ENCODE measurements at places on chromosomes 1 and 21.

GRCh38 chr21:42751866-42752265 is 98.4 kb downstream of the PDE9A start:
- no peak for DNase-seq

- no peak for DNase-seq
Observed at GRCh38 chr1:97745912-97746311, 174.9 kb downstream of the DPYD start.

DNA sequence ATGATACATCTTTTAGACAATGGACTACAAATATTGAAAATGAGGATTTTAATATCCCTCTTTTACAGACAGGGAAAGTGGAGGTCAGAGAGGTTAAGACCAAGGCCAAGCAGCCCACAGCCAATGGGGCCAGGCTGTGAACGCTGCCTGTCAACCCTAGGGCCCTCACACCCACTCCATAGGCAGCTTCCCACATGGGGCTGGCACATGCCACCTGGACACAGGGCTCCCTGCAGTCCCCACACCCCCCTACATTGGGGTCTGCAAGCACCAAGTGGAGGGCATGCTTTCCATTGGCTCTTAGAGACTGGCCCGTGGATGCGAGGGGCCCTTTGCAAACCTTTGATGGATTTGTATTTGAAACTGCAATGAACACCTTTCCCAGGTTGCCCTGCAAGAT is 348.5 kb upstream of the VAMP3 start:
- no peak for DNase-seq

- DNase-seq, result no peak
Observed at GRCh38 chr1:223197923-223198627, 55.0 kb upstream of the TLR5 start.

GRCh38 chr1:145751491-145752037 is 32.3 kb downstream of the CD160 start:
- DNase-seq, result no peak

- no peak for DNase-seq
Observed at GRCh38 chr21:38228115-38228514, 28.7 kb upstream of the KCNJ15 start.

GRCh38 chr1:56525489-56526041 is 53.8 kb downstream of the PLPP3 start:
- DNase-seq, result no peak

GRCh38 chr1:9801909-9802308 is 21.9 kb downstream of the CLSTN1 start:
- DNase-seq, result no peak

- DNase-seq, result no peak
Observed at GRCh38 chr1:206023695-206024094, at the start of gene CTSE. Gene CTSE (minus strand): TSS chr1:206023895. CDS start chr1:206023791, 104 bp downstream.

DNA sequence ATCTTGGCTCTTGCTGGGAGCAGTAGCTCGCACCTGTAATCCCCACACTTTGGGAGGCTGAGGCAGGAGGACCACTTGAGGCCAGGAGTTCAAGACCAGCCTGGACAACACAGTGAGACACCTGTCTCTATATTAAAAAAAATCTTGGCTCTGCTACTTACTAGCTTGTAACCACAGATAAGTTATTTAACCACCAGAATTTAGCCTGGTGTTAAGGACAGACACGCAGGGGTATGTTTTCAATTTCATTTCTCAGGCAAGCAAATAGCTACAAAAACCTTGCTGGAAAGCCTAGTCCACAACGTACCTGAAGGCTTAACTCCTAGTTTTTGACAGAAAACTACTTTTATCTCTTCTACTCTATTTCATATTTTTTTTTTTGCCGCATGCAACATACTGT is 24.8 kb upstream of the GFI1 start:
- DNase-seq, result no peak

- peak; percentile 31 for DNase-seq
Observed at GRCh38 chr1:231027971-231028370, 12.1 kb downstream of the FAM89A start.

DNA sequence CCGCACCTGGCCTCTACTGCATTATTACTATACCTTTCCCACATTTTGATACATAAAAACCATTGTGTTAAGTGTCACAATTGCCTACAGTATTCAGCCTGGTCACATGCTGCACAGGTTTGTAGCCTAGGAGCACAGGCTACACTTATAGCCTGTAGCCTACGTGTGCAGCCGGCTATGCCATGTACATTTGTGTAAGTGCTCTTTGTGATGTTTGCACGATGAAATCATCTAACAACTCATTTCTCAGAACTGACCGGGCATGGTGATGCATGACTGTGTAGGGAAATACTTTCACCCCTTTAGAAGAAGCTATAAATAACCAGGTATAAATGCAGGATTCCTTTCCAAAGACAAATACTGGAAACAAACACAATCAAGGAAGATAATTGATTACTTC is 12.1 kb downstream of the ERG start:
- no peak for DNase-seq

DNA sequence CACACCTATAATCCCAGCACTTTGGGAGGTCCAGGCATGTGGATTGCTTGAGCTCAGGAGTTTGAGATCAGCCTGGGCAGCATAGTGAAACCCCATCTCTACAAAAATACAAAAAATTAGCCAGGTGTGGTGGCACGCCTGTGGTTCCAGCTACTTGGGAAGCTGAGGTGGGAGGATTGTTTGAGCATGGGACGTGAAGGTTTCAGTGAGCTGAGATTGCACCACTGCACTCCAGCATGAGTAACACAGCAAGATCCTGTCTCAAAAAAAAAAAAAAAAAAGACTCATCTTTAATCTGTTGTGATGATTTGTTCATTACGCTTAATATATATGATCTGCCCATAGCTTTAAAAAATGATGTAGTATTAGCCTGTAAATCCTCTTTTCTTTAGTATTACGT is 44.0 kb downstream of the OR10J1 start:
- DNase-seq, result no peak

DNA sequence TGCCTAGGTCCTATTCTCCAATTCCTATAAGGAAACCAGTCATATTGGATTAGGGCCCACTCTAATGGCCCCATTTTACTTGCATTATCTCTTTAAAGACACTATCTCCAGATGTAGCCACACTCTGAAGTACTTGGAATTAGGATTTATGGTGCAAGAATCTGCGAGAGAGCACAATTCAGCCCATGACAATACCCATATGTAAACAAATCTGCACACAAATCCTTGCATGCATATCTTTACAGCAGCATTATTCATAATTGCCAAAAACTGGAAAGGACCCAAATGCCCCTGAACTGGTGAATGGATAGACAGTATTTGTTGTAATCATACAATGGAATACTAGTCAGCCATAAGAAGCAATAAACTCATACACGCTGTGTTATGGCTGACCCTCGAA is 229.8 kb upstream of the ADAMTS5 start:
- DNase-seq, result no peak

DNA sequence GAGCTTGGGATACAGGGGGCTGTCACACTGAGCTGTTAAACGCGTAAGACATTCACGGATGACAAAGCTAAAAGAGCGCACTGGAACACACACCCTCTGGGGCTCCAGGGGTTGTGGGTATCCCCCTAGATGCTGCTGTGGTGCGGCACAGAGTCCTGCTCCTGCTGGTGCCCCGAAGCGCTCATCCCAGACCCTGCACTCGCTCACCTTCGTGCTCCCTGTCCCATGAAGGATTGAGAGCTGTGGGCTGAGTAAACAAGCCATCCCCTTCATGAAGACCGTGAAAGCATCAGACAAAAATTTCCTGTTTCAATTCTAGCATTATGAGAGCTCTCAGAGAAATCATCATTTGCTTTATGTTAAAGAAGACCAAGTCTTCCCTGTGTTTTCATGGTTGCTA is 463.5 kb upstream of the ADGRL2 start:
- no peak for DNase-seq

DNA sequence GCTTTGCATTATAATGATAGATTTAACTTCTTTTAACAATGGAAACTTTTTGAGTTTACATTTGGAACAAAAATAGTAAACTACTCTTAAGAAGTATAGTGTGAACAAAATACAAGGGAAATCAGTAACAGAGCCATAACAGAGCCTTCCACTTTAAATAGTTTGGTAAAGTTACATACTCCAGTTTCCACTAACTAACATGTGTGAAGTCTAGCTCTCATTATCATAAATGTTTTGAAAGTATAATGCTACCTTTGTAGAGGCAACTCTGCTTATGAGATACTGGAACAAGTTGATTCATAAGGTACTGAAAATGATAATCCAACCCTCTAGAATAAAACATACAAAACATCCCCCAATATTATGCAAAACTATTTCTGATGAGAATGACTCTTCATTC is 1155.1 kb upstream of the ADGRL2 start:
- DNase-seq, result no peak

DNA sequence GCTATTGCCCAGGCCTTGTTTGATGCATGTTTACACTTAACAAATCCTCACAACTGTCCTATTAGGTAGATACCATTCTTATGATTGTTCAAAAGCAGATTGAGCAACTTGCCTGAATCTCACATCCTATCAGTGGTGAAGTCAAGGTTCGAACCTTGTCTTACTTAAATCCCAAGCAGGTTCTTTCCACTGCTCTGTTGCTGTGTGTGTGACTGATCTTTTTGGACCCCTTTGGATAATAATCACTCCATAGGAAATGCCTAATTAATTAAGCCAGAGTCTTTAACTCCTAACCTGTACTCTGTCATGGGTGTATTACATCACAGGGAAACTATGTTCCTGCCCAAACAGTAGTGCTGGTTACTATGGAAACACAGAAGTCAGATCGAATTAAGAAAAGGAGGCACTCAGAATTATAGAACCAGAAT is 84.2 kb downstream of the SPATA46 start:
- DNase-seq, result no peak

DNA sequence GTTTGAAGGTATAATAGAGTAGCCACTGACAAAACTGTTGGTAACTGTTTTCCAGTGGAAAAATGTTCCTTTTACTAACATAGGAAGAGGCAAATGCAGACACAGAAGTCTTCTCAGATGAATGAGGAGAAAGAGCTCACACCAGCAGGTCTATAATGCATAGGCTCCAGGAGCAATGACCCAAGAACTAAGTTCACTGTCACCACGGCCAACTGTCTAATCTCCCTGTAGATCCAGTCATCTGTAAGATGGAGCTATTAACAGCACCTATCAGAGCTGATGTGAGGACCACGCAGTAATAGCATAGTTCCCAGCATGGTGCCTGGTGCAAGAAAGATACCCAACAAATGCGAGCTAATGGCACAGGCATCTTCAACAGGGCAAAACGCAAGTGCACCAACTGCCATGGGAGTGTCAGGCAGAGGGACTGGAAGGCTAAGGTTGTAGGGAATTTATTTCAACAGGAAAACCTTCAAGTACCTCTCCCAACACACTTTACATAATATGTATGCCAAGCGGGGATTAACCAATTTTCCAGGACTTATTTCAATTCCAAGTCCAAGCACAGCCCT is 12.9 kb downstream of the GNB1 start:
- no peak for DNase-seq

DNA sequence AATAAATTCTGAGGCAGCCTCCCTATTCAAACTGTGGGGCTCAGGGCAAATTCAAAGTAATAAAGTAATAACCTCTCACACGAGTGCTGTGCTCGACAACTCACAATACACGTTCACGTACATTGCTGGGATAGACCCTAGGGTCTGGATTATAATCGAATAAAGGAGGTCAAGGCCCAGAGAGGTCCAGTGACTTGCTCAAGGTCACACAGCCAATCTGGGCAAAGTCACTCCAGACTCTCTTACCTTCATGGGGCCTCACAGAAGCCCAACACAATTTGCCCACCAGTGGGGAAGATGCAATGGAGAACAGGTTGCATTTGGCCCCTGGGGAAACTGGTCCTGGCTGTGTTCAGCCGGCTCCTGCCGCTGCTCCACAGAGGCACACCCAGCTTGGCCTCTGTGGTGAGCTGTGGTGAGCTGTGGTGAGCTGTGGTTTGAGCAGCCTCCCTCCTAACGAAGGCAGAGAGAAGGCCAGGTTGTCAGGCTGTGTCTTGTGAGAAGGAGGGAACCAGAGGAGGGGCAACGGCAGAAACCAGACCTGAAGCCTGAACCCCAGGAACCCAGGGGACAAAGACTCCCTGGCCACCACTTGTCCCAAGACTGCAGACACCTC is 35.1 kb downstream of the NUAK2 start:
- DNase-seq, result no peak

GRCh38 chr1:40303051-40303771 is 13.9 kb downstream of the COL9A2 start:
- no peak for DNase-seq

- no peak for DNase-seq
Observed at GRCh38 chr1:56457756-56458375, 121.5 kb downstream of the PLPP3 start.

- DNase-seq, result no peak
Observed at GRCh38 chr1:172971241-172971640, 79.5 kb downstream of the TNFSF18 start.

- DNase-seq, result no peak
Observed at GRCh38 chr21:30942192-30942591, 60.8 kb upstream of the KRTAP11-1 start.

DNA sequence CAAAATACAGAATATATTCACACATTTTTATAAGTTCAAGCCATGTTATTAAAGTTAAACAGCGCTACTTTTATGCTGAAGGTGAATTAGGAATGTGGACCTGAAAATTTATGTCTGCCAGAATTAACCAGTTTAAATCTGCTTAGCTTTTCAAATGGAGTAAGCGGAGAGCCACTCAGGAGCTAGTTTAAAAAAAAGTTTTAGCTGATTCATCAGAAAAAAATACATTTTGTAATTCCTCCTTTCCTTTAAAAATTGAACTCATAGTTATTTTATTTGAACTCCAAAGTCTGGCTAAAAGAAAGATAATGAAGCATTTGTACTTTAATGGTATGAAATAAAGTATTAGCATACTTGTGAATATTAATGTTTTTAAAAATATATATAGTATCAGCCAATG is 21.2 kb downstream of the C21orf91 start:
- DNase-seq, result no peak

GRCh38 chr1:169929210-169929526 is 35.5 kb upstream of the SCYL3 start:
- no peak for DNase-seq

GRCh38 chr1:205371871-205372660 is 15.3 kb upstream of the KLHDC8A start:
- no peak for DNase-seq

GRCh38 chr1:185137896-185138545 is 18.7 kb downstream of the TRMT1L start:
- no peak for DNase-seq

DNA sequence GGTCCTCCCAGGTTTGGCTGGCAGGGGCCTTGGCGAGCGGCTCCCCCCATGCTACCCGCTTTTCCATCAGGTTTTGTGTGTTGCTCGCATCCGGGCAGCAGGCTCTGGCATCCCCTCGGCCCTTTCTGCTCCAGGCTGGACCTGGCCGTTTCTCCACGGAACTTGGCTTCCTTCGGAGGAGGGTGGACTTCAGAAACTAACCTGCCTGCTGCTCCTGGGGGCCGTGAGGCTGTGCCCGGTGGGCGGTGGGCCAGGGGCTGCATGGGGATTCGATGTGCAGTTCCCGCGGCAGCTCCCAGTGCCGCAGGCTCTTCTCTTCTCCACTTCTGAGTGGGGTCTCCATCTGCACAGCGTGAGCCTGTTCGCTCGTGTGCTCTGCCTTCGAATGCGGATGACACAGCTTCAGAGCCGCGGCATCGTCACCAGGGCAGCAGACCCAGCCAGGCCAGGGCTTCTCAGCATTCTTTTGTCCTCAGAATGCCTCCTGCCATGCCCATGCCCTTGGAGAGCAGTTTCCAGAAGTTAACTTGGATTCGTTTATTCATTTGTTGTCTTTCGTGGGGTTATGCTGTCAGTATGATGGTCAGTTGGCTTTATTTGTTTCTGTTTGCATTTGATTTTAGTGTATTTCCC is 36.4 kb downstream of the PRKCZ start:
- DNase-seq, result no peak

- no peak for DNase-seq
Observed at GRCh38 chr1:170274131-170274501, 128.4 kb downstream of the NTMT2 start.
